ENCODE measurements at places on chromosomes 13 and 19.
A peak's percentile ranks its signal among the peaks of the same experiment; 100 is the strongest.

- DNase-seq = no peak
Observed at GRCh38 chr13:44620057-44620456, 43.9 kb upstream of the TSC22D1 start.

- DNase-seq = no peak
Observed at GRCh38 chr19:45117167-45117594, 24.2 kb downstream of the PPP1R37 start.

GRCh38 chr13:34338102-34338501 lies 520.2 kb downstream of the RFC3 start:
- DNase-seq = no peak

DNA sequence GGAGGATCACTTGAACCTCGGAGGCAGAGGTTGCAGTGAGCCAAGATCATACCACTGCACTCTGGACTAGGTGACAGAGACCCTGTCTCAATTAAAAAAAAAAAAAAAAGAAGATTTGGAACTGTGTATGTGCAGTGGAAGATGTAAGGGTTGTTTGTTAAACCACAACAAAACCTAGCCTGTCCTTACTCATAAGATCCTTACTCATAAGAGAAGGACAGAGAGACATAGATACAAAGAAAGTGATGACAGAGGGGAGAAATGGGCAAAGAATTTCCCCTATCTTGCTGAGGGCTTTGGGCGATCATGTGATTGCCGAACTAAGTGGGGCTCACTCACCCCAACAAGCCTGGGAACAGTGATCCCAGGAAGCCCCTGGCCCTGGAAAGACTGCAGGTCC lies 7.9 kb downstream of the ITPKC start:
- no peak for DNase-seq

- no peak for DNase-seq
Observed at GRCh38 chr19:27735314-27735713, 1477.6 kb downstream of the UQCRFS1 start.

DNA sequence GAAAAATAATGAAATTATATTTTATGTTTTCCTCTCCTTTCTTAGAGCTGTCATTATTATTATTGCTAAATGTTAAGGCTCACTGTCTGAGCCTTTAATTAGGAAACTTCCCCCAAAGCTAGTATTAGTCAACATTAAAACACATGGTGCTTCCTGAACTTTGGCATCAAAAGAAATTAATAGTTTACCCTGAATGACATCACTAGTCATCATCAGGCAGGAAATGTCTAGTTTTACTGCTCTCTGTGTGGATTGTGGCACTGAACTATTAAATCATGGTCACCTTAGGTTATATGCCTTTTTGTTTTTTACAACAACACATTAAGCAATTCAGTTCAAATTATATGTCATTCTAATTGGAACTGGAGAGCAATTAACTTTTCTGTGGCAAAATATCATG lies 595.5 kb downstream of the SLITRK1 start:
- DNase-seq = no peak

- no peak for DNase-seq
Observed at GRCh38 chr19:55353803-55354697, 469 bp downstream of the COX6B2 start.

DNA sequence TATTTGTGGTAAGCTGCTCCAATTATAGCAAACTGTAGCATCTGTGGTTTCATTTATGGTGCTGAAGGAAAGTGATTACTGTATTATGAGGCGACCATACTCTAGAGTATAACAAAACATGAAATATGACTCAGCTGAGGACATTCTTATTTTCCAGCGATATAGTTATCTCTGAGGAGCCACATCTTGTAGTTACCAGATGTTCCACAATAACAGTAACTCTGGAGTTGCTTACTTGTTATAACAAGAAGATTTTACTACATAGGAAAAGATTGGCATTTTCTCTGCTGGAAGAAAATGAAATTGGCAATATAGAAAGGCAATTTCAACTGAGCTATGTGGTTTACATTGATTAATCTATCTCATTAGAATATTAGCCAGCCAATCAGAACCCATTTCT lies 1634.2 kb downstream of the PCDH9 start:
- DNase-seq = no peak

DNA sequence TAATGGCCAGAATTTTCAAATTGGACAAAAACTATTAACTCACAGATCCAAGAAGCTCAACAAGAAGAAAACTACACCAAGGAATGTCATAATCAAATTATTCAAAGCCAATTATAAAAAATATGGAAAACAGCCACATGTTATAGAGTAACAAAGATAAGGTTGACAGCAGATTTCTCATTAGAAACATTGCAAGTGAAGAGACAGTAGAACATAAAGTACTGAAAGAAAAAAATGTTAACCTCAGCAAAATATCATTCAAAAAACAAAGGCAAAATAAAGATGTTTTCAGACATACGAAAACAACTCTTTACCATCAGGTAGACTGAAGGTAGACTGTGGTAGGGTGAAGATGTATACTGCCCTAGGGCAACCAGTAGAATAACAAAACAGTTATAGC lies 83.4 kb downstream of the KCNRG start:
- no peak for DNase-seq

DNA sequence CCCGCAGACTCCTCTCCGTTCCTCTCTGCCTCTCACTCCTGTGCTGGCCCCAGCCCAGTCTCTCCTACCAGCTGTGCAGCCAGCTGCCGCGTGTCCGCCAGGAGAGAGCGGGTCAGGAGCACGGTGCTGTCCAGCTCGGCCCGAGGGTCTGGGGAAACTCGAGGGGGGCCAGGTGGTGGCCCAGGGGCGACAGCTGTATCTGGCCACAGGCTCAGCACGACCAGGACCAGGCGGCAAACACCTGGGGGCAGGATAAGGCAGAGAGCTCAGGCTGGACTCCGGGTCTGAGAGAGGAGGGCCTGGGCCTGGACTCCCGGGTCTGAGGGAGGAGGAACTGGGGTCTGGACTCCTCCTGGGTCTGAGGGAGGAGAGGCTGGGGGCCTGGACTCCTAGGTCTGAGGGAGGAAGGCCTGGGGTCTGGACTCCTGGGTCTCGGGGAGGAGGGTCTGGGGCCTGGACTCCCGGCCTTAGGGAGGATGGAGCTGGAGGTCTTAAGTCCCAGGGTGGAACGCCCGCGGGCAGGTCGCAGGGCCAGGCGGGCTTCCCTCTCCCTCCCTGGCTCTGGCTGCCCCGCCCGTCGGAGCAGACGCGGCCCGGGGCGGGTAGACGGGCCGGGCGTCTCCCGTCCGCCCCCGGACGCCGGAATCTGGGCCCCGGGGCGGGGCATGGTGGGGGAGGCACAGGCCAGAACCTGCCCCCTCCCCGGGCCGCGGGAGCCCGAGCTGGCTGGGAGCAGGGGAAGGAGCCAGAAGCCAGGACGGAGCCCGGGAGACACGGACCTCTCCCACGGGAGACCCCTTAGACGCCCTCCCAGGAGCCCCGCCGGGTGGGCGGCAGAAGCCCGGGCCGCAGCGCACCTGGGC lies 1.3 kb downstream of the IL11 start:
- peak; percentile 31 for DNase-seq

DNA sequence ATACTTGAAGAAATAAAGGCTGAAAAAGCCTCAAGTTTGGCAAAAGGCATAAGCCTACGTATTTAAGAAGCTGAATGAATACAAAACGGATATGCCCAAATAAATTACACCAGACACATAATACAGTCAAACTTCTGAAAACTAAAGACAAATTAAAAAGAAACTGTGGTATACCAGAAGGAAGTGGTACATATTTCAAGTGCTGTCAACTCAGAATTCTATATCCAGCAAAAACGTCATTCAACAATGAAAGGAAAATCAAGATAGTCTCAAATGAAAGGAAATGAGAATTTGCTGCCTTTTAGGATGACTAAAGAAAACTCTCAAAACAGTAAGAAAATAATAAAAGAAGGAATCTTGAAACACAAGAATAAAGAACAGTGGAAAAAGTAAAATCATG lies 69.5 kb downstream of the POLR1D start:
- no peak for DNase-seq

DNA sequence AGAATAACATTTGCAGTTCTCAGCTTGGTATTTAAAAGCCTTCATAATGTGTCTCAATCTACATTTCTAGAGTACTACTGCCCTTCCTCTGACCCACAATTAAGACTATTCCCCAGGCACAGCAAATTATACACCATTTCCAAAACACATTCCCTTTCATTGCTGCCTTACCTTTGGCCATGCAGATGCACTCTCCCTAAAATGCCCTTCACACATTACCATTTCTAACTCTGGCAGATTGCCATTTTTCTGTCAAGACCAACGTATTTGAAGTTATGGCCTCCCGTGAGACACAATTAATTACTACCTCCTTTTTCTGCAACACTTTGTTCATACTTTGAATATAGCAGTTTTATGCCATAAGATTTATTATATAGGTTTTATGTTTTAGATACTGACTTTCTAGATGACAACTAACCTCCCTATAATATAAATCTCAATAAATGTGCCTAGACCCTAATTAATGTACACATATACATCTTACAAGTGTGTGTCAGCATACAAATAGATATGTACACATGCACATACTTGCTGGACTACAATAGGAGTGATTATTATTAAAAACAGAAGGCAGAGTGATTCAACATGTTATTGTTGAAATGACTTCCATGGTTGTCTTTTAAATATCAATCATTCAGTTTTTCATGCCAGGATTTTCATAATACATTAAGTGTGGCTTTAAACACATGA lies 2902.5 kb downstream of the PCDH9 start:
- no peak for DNase-seq

- no peak for DNase-seq
Observed at GRCh38 chr13:67267136-67267535, 37.0 kb upstream of the PCDH9 start.

GRCh38 chr13:25153736-25154135 lies 18.4 kb downstream of the AMER2 start:
- no peak for DNase-seq

GRCh38 chr19:10915130-10916091 lies 13.0 kb downstream of the YIPF2 start:
- DNase-seq = peak; percentile 58

DNA sequence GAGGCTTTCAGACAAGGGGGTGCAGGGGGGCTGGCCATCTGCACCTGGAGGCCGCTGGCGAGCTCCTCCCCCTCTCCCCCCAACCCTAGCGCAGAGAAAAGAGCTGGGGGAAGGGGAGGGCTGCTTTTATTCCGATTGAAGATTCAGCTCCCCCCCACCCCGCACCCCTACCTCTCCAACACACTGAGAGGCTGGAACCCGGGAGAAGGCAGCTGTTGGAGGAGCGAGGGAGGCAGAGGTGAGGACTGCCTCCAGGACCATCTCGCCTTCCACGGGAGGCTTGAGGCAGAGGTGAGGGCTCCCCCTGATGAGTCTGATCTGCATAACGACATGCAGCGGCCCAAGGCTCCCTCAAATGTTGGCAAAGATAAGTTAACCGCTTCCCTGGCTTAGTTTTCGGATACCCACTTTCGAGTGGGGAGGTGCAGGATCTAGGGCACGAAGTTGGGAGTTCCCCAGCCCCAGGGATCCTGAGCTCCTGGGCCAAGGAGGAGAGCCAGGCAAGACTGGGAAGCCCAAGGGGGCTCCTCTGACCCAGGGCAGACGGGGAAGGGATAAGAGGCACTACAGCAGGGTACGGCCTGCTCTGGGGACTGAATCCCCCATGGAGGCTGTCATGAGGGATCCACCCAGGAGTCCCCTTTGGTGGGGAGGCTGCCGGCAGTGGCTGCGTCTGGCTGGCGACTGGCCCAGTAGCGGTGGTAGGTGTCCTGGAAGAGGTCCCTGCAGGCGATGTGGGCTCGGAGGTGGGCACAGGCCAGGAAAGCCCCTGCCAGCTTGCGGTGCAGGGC lies 1.2 kb upstream of the NUMBL start:
- DNase-seq = no peak

DNA sequence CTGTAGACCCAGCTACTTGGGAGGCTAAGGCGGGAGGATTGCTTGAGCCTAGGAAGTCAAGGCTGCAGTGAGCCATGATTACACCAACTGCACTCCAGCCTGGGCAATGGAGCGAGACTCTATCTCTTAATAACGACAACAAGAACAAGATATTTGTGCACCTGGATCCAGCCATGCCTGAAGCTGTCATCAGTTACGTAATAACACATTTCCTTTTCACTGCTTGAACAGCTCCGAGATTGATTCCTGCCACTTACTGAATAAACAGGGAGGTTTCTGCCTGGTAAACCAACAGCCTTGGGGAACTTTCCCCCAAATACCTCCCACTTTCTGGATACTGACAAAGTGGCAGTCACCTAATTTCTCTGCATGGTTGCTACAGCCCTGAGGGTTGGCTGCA lies 5.4 kb downstream of the KANK2 start:
- DNase-seq = no peak

DNA sequence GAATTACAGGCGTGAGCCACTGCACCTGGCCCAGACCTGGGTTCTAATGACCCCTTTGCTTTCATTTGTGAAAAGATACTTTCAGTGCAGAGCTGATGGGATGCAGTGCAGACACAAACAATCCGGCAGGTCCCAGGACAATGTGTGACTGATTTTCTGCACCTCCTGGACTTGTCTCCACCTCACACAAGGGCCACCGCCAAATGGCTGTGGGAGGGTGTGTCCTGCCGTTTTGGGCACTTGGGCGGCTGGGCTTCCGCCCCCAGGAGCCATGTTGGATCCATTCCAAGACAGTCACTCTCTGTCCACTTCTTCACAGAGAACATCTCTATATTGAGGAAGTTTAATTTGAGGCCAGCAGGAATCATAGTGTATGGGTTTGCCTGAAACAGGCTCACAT lies 112.3 kb upstream of the ZNF507 start:
- no peak for DNase-seq

DNA sequence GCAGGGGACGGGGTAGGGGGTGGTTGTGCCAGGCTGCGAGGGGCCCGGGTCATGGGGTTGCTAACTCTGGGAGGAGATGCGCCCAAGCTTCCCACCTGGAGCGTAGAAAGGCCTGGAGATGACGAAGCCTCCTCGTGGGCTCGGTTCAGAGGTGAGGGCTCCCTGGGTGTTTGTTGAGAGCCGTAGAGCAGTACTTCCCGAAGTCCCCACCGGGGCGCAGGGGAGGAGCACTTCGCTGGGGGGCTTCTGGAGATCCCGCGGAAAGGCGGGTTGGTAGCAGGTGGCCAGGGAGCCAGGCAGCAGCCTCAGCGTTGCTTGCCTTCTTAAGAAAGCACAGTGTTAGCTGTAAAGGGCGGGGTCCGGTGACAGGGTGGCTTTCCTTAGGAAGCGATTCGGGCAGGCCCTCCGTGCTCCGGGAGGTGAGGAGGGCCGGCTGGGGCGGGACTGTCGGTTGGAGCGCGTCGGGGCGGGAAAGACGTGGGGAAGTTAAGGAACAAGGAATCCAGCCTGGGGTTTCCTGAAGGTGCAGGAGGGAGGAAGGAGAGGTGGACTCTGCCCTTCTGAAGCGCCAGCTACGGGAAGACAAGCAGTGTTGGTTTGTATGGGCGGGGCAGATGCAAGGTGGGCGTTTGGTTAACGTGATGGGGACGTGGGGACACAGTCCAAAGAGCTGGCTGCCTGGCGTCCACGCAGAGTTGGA lies 3.3 kb downstream of the VSTM2B start:
- DNase-seq = no peak

Measured in fibroblast of skin of left biceps (primary cell).